ENCODE measurements at places on chromosomes 4 and X. TPM values are rescaled to one million over a fixed set of nuclear protein-coding genes. Genes with fewer than 3 reads are reported as not detected.

STAP1 gene
- total RNA-seq = 0.34 TPM

SOD3 gene
- total RNA-seq = 300 TPM

TIMM17B gene
- 85.8 TPM for total RNA-seq

SFRP2 gene
- 3.7 TPM for total RNA-seq

F8A3 gene
- total RNA-seq = 23.1 TPM

STPG2 gene
- 1.1 TPM for total RNA-seq

GSX2 gene
- total RNA-seq = not detected

GRCh38 chr4:149719806-149720205, 95.8 kb downstream of the IQCM start:
- H3K4me1 ChIP-seq = no peaks in the 10 kb centered on the region
- no peak for DNase-seq
- H3K36me3 ChIP-seq = no peaks in the 10 kb centered on the region
- no peak overlapping the region for H3K4me3 ChIP-seq
- no peak overlapping the region for H3K27ac ChIP-seq
- no peaks in the 10 kb centered on the region for H3K27me3 ChIP-seq

- no peak for DNase-seq
- H3K36me3 ChIP-seq = no peaks in the 10 kb centered on the region
- no peaks in the 10 kb centered on the region for H3K27me3 ChIP-seq
- no peak overlapping the region for H3K4me3 ChIP-seq
- H3K4me1 ChIP-seq = no peaks in the 10 kb centered on the region
Observed at GRCh38 chr4:152698089-152698499, 18.3 kb upstream of the TMEM154 start.

DNA sequence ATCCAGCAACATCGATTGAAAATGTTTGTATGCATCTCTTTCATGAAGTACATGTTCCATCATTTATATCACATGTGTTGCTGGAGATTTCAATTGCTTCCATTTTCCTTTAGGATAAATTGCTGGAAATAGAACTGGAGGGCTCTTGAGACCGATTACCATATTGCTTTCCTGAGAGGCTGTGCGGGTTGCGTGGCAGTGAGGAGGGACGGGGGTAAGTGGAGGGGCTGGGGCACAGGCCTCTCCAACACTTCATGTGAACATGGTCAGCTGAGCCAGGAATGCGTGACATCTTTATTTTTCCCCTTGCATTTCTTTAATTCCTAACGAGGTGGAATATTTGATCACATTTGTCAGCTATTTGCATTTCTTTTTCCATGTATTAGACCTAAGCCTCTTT, 144.6 kb downstream of the TBL1X start:
- H3K27ac ChIP-seq = no peak overlapping the region
- H3K36me3 ChIP-seq = no peaks in the 10 kb centered on the region
- no peaks in the 10 kb centered on the region for H3K27me3 ChIP-seq
- H3K4me3 ChIP-seq = no peak overlapping the region

- H3K4me3 ChIP-seq = no peak overlapping the region
- H3K4me1 ChIP-seq = no peaks in the 10 kb centered on the region
- H3K36me3 ChIP-seq = no peaks in the 10 kb centered on the region
- DNase-seq = no peak
- H3K27me3 ChIP-seq = no peaks in the 10 kb centered on the region
Observed at GRCh38 chrX:108156934-108157466, 65.4 kb downstream of the ATG4A start.

DNA sequence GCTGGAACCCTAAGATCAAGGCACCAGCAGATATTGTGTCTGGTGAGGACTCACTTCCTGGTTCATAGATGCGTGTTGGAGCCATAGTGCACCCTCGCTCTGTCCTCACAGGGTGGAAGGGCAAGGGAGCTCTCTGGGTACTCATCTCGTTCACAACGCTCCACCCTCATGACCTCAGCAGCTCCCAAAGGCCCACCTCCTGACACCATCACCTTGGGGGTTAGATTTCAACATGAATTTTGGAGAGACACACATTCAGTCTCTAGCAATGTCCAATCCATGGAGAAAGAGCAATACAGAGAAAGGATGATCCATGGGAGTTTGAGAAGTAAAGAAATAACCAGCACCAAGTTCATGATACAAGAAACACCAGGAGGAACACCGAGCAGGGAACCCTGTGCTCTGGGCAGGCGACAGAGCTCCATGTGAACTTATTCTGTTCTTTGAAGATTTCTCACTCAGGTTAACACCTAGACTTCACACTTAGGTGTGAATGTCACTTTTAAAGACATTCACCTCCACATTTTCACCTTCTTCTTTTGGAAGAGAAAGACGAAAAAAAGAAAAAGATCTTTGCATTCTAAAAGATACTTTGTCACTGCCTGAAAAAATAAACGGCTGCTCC, 171.8 kb upstream of the FAM9B start:
- no peaks in the 10 kb centered on the region for H3K4me1 ChIP-seq
- no peak for DNase-seq
- H3K36me3 ChIP-seq = no peaks in the 10 kb centered on the region
- H3K27ac ChIP-seq = no peak overlapping the region
- no peaks in the 10 kb centered on the region for H3K27me3 ChIP-seq
- H3K4me3 ChIP-seq = no peak overlapping the region

GRCh38 chr4:85228264-85228663, 246.7 kb upstream of the ARHGAP24 start:
- no peak for DNase-seq
- H3K27me3 ChIP-seq = no peaks in the 10 kb centered on the region
- H3K4me3 ChIP-seq = no peak overlapping the region
- no peaks in the 10 kb centered on the region for H3K36me3 ChIP-seq
- no peaks in the 10 kb centered on the region for H3K4me1 ChIP-seq

- no peak for DNase-seq
- no peaks in the 10 kb centered on the region for H3K36me3 ChIP-seq
- no peak overlapping the region for H3K4me3 ChIP-seq
- H3K27ac ChIP-seq = no peak overlapping the region
- H3K4me1 ChIP-seq = no peaks in the 10 kb centered on the region
- H3K27me3 ChIP-seq = no peaks in the 10 kb centered on the region
Observed at GRCh38 chrX:9542761-9543111, 77.9 kb downstream of the TBL1X start.

- DNase-seq = no peak
- H3K36me3 ChIP-seq = no peaks in the 10 kb centered on the region
- no peak overlapping the region for H3K4me3 ChIP-seq
- H3K27ac ChIP-seq = no peak overlapping the region
Observed at GRCh38 chrX:100647095-100647494, 3.1 kb downstream of the SRPX2 start.

DNA sequence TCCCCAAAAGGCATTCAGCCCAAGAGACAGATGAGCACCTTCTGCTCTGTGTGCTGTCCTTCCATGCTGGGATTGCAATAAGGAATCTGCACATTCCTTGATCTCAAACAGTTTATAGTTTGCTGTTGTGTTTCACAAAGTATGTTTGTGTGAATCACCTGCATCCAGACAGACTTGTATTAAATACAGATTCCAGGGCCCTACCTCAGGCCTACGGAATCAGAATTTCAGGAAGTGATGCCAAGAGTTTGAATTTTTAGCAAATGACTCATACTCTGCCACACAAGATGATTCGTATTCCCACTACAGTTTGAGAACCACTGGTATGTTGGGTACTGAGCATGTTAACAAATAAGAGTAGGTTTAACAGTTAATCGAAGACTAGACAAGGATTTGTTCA, 7.0 kb downstream of the VAMP7 start:
- no peaks in the 10 kb centered on the region for H3K4me1 ChIP-seq
- no peak overlapping the region for H3K4me3 ChIP-seq
- H3K27ac ChIP-seq = no peak overlapping the region
- H3K27me3 ChIP-seq = no peaks in the 10 kb centered on the region
- no peak for DNase-seq

- no peak overlapping the region for H3K27ac ChIP-seq
- DNase-seq = no peak
- no peaks in the 10 kb centered on the region for H3K27me3 ChIP-seq
- no peak overlapping the region for H3K4me3 ChIP-seq
- H3K4me1 ChIP-seq = no peaks in the 10 kb centered on the region
Observed at GRCh38 chrX:112945826-112946225, 105.2 kb upstream of the AMOT start.

GRCh38 chr4:153045111-153045982, 109.2 kb downstream of the FHDC1 start:
- H3K27ac ChIP-seq = no peak overlapping the region
- no peak for DNase-seq
- no peak overlapping the region for H3K4me3 ChIP-seq
- H3K27me3 ChIP-seq = no peaks in the 10 kb centered on the region
- H3K36me3 ChIP-seq = no peaks in the 10 kb centered on the region

- no peak overlapping the region for H3K27ac ChIP-seq
- H3K4me1 ChIP-seq = no peaks in the 10 kb centered on the region
Observed at GRCh38 chrX:15087747-15088146, 182.1 kb downstream of the ASB9 start.

- DNase-seq = no peak
- H3K27me3 ChIP-seq = no peaks in the 10 kb centered on the region
- H3K36me3 ChIP-seq = no peaks in the 10 kb centered on the region
- no peak overlapping the region for H3K4me3 ChIP-seq
- H3K4me1 ChIP-seq = no peaks in the 10 kb centered on the region
Observed at GRCh38 chrX:7168371-7168770, 20.4 kb upstream of the PUDP start.

GRCh38 chrX:8873956-8874355, 72.8 kb upstream of the FAM9A start:
- no peak overlapping the region for H3K4me3 ChIP-seq
- no peak overlapping the region for H3K27ac ChIP-seq
- no peaks in the 10 kb centered on the region for H3K4me1 ChIP-seq

DNA sequence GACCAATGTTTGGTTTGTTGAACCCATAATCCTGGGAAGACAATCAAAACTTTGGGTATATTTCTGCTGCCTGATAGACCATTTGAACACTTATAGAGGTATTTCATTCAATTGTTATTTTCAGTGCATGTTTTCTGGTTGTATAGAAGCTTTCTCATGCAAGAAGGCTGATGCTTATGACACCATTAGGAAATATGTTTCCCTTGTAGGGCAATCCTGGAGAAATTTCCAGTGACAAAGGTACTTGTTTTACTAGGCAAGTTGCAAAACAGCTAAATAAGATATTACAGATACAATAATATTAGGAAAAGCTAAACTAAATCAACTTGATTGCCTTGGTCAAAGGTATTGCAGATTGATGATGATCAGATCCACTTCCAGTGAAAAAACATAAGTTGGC, 32.8 kb upstream of the FGF2 start:
- no peak overlapping the region for H3K27ac ChIP-seq
- H3K27me3 ChIP-seq = no peaks in the 10 kb centered on the region
- H3K4me3 ChIP-seq = no peak overlapping the region
- no peaks in the 10 kb centered on the region for H3K4me1 ChIP-seq

DNA sequence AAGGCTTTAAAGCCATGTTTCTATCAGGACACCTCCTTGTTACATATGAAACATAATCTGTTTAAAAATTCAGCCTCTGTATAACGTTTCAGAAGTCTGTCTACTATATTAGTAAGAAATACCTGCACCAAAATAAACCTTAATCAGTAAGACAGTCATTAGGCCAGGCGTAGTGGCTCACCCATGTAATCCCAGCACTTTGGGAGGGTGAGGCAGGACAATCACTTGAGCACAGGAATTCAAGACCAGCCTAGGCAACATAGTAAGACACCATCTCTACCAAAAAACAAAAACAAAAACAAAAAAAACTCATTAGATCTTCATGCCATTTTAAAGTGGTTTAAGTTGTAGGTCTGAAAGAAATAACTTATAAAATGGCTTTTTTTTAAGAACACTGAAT, 107.5 kb upstream of the STIM2 start:
- no peak overlapping the region for H3K27ac ChIP-seq
- no peaks in the 10 kb centered on the region for H3K4me1 ChIP-seq
- no peaks in the 10 kb centered on the region for H3K27me3 ChIP-seq
- H3K36me3 ChIP-seq = no peaks in the 10 kb centered on the region
- no peak overlapping the region for H3K4me3 ChIP-seq
- no peak for DNase-seq

DNA sequence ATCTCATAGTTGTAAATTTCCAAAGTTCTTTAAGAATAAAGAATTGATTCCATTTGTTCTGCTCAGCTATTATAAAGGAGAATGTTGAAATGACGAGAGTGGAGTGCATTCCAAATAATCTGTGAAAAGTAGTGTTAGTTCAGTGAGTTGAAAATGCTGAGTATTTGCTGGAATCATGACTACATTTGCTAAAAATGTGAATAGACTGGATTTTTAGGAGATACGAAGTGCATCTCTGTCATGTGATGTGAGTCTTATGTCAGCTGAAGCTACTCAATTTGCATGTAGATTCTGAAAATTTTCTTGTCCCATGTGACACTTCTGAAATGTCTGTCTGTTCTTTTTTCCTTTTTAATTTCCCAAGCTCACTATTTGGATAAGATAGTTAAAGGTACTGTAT, 206.0 kb downstream of the DCTD start:
- H3K4me3 ChIP-seq = no peak overlapping the region
- no peaks in the 10 kb centered on the region for H3K27me3 ChIP-seq
- H3K36me3 ChIP-seq = no peaks in the 10 kb centered on the region
- H3K27ac ChIP-seq = no peak overlapping the region
- no peak for DNase-seq
- H3K4me1 ChIP-seq = no peaks in the 10 kb centered on the region

DNA sequence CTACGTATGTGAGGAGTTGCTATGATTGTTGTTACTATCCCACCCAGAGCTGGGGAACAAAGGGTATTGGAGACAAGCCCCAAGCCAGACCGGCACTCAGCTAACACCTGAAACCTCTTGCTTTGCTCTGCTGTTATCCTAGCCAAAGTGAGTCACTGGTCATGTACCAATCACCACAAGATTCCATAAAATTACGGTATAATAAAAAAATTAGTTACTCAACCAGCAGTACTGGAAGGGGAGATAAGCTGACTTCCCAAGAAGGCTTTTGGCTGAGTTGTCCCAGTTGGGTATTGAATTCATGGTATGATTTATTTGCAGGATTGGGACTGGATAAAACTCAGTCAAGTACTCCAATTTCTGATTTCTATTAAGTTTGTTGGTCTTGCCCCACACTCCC, 5.3 kb downstream of the EDA2R start:
- DNase-seq = no peak
- no peaks in the 10 kb centered on the region for H3K36me3 ChIP-seq
- H3K27me3 ChIP-seq = no peaks in the 10 kb centered on the region
- H3K4me1 ChIP-seq = no peaks in the 10 kb centered on the region

DNA sequence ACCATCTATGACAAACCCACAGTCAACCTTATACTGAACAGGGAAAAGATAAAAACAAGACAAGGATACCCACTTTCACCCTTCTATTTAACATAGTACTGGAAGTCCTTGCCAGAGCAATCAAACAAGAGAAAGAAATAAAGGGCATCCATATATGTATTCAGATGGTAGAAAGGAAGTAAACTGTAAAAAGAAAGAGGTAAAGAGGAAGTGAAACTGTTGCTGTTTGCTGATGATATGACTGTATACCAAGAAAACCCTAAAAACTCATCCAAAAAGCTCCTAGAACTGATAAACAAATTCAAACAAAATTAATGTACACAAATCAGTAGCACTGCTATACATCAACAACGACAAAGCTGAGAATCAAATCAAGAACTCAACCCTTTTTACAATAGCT, 538.7 kb upstream of the PABPC4L start:
- H3K27me3 ChIP-seq = no peaks in the 10 kb centered on the region
- H3K36me3 ChIP-seq = no peaks in the 10 kb centered on the region
- H3K4me3 ChIP-seq = no peak overlapping the region
- H3K27ac ChIP-seq = no peak overlapping the region
